CD4-positive, alpha-beta T cell treated with Interleukin-15 for 1 hour (primary cell): ENCODE measurements at places on chromosomes 2 and 18.

DNA sequence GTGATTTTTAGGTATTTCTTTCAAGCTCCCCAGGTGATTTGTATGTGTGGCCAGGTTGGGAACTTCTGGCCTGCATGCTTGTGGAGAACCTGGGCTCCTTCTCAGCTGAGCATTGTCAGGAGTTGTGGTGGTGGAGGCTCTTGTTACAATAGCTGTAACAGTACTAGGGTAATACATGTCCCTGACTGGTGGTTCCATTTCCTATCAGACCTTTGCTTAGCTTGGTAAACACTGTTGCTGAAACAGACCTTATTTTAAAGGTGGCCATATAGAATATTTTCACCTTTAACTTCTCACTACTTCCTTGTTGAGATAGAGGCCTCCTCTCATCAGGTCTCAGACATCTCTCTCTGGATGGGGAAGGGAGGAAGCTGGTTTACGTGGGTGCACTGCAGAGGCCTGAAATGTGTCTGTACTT is 79.2 kb downstream of the SETBP1 start:
- no peak for DNase-seq

GRCh38 chr2:39849064-39849463 is 70.0 kb upstream of the THUMPD2 start:
- DNase-seq = no peak

- DNase-seq = no peak
These were observed 86.0 kb downstream of the RHOB start for GRCh38 chr2:20532634-20533437.

DNA sequence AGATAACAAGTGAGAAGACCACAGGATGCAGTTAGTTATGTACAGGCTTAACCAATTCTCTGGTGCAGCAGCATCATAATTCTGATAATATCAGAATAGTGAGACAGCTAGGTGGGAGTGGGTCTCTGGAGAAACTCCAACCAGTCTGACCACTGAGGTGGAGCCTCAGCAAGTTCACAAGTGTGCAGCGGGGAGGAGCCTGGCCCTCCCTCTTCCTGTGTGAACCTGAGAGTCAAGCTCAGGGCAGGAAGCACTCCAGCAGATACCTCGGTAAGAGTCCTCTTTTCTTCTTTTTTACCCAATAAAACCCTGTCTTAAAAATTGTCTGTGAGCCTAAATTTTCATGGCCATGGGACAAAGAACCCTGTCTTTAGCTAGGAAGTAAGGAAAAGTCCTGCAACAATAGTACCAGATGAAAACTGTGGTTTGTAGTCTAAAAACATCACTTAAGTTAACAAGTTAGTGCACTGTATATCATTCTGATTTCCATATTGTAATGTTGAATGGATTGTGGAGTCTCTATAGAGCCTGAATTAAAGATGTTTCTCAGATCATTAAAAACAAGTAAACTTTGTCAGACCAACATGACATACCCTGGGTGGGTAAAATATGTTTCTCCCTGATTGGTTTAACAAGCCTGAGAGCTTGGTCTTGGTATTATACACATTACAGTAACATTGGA is 370.8 kb downstream of the TMEM182 start:
- no peak for DNase-seq

GRCh38 chr2:8061219-8061618 is 620.6 kb upstream of the ID2 start:
- DNase-seq = no peak

GRCh38 chr2:204635478-204635877 is 90.2 kb downstream of the PARD3B start:
- DNase-seq = no peak

- no peak for DNase-seq
These were observed 1598.9 kb upstream of the PIK3C3 start for GRCh38 chr18:40356168-40356567.

GRCh38 chr2:148021059-148021861 is at the start of gene MBD5:
Gene MBD5 (plus strand): TSS chr2:148021091.
- DNase-seq = peak; percentile 68

DNA sequence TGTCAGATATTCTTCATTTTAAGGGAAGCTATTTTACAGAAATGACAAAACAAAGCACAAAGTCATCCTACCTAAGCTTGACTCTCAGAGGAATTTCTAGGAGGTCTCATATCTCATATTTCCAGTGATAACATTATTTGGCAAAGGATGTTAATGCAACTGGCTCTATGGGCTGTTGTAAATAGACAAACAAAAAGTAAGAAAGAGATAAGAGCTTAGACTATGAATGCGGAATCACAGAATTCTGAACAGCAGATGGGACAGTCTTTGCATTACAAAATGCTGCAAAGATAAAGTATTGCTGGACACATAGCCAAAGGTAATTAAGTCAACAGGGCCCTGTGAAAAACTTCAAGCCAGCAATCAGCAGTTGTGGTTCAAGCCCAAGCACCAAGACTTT is 23.9 kb downstream of the PIAS2 start:
- DNase-seq = no peak

DNA sequence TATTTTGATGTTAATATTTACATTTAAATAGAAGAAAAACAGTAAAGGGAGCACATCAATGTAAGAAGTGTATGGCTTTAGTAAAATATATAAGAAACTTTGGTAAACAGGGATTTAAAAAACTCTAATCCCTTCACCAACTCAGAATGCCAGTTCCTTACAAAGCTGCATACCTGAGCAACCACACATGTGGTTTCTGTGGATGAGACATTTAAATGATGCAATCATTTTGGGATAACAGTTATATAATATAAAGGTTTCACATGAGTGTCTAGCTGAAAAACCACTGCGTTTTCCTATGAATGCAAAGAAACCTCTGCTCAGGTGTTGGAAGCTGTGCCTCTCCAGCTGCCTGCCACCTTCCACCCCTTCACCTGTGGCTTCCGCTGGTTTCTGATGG is 209.1 kb upstream of the REV1 start:
- no peak for DNase-seq

GRCh38 chr2:128438091-128438490 is 119.4 kb upstream of the HS6ST1 start:
- peak; percentile 12 for DNase-seq

DNA sequence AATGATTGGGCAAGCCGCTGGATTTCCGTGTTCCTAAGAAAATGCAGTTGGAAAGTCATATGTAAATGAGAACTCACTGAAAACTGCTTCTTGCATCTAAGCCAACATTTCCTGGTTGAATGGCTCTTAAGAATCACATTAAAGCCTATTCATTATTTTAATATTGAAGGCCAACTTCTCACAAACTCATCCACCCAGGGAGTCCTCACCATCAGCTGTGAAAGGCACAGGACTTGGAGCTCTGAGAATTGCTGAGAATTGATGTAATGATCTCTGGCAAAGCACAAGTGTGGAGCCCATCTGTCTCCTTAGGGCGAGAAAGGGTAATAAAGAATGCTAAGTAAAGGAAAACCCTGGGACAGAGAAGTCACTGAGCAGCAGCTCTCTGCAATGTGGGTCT is 55.9 kb upstream of the APCDD1 start:
- no peak for DNase-seq

- no peak for DNase-seq
These were observed 150.0 kb upstream of the GALNT5 start for GRCh38 chr2:157107460-157107859.

- DNase-seq = no peak
These were observed 62.3 kb downstream of the VWA3B start for GRCh38 chr2:98149333-98149697.

DNA sequence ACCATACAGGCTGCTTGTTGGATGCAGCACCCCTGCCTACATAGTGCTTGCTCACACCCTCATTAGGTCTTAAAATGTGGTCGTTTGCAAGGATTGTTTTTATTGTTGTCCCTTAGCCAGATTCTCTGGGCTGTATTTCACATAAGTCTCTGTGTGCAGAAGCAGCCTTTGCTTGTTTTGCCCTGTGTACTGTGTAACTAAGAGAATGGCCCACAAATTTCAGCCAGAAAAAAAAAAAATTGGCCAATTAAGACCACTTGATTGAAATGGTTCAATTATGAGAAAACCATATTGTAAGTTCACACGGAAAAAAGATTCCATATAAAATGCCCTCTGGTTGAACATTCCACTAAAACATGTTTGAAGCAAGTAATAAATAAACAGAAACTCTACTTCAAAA is 377.1 kb upstream of the SOX11 start:
- no peak for DNase-seq

DNA sequence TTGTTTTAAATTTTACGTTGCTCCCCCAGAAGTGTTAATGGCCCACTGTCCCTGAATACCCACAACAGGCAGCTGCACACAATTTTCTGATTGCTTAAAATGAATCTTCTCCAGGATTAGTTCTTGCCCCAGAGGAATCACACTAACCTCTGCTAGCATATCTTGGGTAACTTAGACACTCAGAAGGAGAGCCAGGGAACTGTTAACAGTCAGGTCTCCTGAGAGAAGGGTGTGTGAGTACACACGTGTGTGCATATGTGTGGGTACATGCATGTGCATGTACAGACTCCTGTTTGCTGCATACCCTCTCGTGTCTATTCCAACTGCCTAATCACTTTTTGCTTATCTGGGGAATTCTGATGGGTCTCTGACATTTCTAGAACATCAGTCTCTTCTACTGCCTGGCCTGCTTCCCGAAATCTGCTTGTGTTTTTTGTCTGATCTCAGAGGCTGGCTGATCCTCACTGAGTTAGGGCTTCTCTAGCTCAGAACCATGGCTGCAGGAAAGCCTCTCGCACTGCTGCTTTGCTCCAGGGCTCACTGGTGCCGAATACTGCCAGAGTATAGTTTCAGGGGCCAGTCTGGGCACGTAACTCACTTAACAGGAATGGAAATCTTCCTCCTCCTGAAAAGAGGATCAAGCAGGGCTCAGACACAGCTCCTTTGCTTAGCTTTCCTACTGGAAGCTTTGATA is 62.8 kb downstream of the PRELID3A start:
- DNase-seq = no peak

DNA sequence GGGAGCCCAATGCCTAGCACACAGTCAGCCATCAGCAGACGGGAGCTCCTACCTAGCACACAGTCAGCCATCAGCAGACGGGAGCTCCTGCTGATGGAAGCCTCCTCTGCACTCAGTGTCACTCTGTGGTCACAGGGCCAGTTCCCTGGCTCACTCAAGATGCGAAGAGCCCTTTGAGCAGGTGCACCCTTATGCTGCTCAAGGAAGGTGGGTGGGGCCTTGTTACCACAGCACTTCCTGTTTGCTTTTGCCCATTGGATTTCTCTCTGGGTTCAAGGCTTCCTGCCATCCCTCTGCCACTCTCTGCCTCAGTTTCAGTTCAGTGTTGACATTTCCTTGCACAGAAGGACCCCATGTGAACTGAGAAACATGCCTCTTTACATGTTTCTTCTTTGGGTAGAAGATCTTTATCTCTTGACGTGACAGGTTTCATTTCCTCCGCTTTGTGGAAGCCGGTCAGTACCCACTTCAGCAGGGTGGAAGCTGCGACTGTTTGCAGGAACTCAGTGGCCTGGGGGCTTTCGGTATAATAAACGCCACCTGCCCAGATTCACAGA is 11.6 kb downstream of the TRIB2 start:
- DNase-seq = peak; percentile 62

- no peak for DNase-seq
These were observed 459.5 kb upstream of the FANCL start for GRCh38 chr2:58700591-58700990.

DNA sequence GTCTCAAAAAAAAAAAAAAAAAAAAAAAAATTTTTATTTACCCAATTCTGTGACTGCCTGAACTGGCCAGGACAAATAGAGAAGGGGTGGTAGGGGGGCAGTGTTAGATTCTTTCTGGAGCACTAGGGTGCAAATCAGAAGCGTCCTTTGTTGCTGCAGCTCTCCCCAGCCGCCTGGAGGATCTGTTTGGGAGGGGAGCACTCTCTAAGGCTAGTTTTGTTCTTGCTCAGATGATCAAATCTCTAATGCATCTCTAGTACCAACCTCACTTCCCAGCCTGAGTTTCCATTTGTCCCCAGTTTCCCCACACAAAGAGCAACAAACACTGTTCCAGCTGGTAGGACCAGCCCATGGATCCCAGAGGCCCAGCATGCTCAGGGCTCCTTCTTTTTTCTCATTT is 83.0 kb downstream of the GBX2 start:
- DNase-seq = no peak

- no peak for DNase-seq
These were observed 312.3 kb downstream of the PRKCE start for GRCh38 chr2:45963816-45964215.

DNA sequence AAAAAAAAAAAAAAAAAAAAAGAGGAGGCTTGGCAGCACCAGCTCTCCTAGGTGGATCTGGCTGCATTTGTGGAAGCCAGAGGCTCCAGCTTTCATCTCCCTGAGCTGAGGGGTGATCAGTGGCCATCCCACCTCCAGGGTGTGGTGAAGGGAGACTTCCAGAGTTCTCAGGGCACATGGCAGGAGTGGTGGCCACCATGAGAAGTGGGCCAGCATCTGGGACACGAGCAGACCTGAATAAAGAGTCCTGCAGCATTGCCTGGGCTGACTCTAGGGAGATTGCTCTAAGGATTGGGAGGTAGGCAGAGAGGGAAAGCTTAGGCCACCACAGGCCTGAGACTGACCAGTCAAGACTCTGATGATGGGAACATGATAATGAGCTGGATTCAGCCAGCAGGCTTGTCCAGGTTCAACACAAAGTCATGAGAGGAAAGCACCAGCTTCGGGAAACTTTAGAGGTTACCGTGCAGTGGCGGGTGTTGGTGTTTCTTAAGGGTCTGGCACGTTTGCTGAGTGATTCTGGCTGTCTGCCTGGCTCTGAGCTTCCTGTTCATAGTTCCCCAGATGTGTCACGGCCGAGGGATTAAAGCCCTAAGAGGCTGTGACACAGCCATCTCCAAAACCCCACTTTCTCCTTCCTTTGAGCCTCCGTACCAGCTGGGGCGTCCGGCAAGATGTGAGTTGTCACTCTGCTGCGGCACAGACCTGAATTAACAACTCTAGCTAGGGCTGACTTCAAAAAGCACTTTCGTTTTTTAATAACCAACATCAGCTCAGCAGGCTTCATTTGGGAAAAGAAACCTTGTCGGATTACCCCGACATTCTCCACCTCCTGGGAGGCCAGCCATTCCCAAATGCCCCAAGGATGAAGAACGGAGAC is 38.3 kb upstream of the IL1R1 start:
- peak; percentile 66 for DNase-seq

DNA sequence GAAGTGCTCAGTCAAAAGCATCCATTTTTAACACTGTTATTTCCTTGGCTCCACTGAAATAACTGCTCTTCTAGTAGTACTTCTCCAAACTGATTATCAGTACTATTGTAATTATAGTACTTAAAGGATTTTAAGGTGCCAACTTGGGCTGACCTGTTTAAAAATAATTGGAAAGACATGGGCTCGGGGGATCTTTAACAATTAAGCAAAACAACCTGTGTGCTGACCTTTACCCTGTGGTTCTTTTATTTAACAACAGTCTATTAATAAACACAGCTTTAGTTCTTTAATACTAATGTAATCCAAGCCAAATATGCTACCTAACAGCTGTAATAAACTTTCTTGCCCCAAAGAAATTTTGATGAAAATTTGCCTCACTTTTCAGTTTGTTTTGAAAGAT is 6.9 kb upstream of the ITPRID2 start:
- DNase-seq = no peak

- DNase-seq = no peak
These were observed 282.3 kb downstream of the BCL11A start for GRCh38 chr2:60271131-60271530.

DNA sequence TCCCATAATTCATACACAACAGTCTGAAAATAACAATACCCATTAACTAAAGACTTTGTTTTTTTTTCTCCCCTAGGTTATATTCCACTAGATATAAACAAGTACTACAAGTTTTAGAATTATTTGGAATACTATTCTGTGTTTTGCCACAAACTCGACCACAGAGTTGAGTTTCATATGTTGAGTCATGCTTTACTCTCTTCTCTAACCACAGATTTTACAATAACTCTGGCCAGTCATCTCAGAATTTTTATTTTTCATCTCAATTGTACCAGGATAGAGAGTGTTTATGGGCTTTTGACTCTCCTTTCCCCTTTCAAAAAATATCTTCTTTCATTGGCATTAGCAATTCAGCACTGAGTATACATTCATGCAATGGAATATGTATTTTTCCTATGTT is 348.7 kb upstream of the GALNT5 start:
- no peak for DNase-seq
